MV-4-11 (cell line): ENCODE measurements at places on chromosomes 7 and 10.

- no peak for DNase-seq
These were observed 88.4 kb upstream of the AGBL3 start for GRCh38 chr7:134897936-134898335.

DNA sequence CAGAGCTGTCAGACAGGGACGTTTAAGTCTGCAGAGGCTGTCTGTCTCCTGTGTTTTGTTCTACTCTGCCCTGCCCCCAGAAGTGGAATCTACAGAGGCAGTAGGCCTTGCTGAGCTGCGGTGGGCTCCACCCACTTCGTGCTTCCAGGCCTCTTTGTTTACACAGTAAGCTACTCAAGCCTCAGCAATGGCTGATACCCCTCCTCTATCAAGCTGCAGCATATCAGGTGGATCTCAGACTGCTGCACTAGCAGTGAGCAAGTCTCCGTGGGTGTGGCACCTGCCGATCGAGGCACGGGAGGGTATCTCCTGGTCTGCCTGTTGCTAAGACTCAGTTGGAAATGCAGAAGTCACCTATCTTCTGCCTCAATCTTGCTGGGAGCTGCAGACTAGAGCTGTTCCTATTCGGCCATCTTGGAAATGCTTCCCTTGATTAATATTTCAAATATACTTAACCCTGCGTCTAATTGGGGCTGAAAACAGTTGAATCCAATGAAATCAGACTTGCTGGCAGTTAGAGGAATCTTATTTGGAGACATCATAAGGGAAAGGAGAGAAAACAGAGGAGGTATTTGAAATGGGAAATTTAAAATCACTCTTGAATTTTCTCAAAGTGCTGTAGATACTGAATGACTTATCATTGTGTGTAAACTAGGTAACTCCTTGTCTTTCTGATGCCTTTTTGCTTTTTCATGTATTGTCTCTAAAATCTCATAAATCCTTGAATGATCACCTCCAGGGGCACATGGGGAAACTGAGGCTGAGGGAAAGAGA, 13.8 kb upstream of the CYP3A5 start:
- no peak for DNase-seq

GRCh38 chr7:73431041-73431835, 2.3 kb upstream of the FZD9 start:
- no peak for DNase-seq

DNA sequence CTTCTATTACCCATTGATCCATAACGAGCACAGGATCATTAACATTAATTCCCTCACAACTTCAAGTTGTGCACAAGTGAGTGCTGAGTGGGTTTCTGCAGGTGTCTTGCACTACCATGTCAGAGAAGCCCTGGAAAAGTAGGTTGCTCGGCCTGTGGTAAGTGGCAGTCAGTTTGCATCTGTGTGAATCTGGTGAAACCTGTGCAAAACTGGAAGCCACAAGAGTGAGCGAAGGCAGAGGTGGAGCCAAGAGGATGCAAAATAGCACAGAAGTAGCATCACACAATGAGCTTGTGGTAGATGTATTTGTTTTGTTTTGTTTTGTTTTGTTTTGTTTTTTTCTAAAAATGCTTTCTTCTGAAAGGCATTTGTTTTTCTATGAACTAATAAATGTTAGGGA, 181.5 kb downstream of the THSD7A start:
- no peak for DNase-seq

DNA sequence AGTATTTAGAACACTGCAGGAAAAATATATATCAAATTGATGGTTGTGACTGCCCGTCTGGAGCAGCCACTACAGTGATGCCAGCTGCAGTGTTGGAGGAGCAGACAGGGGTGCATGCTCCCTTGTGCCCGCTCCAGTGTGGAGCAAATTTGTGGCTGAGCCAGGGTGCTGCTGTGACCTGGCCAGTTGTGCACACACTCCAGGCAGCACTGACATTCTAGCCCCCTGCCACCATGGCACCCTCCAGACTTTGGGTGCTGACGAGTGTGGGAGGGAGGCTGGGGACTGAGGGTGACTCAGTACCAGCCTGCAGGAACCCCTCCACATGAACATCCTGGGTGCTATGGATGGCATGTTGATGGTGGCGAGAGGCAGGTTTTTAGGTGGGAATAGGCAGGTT, 160.0 kb upstream of the PCDH15 start:
- DNase-seq, result no peak

- DNase-seq, result no peak
These were observed 64.8 kb downstream of the ITGB8 start for GRCh38 chr7:20395511-20395910.

GRCh38 chr10:122427280-122427679, 27.2 kb upstream of the ARMS2 start:
- no peak for DNase-seq

DNA sequence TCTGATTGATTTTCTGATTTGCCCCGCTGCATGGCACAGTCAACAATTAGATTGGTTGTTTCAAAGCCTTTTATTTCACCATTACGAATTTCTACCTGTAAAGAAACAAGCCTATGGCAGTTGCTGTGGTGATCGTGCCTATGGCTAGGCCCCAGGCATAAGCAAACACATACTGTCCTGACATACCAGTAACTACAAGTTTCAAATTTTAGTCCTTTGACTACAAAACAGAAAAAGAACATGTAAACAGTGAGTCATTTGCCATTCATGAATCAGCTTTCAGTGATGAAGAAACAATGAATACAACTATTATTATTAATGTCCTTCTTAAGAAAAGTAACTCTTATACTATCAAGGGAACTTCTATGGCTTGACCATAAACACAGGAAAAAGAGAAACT, 168.0 kb upstream of the LRRN3 start:
- no peak for DNase-seq

- DNase-seq, result peak; percentile 96
These were observed 90.5 kb upstream of the SVIL start for GRCh38 chr10:29725133-29725720.

- DNase-seq, result no peak
These were observed 83.5 kb downstream of the MICU1 start for GRCh38 chr10:72542396-72542815.

DNA sequence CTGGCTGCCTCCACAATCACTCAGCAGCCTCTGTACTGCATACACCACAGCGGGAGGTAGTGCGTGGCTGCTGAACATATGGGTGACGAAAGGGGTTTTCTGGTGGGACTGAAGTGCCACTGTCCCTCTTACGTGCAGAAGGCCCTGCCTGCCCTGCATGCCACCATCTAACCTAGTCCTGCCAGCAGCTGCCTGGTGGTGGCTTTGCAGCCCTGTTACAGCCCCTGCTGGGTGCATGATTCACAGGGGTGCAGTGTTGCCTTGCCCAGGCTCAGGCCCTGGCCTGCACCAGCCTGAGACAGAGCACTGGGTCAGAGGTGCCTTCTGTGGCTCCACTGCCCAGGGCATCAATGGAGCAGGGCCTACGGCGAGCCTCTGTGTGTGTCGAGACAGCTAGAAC, 50.1 kb downstream of the SYPL1 start:
- no peak for DNase-seq
